ENCODE measurements at places on chromosomes 4 and X. TPM values are rescaled to one million over a fixed set of nuclear protein-coding genes. Genes with fewer than 3 reads are reported as not detected.

Gene EREG
- 5.2 TPM for total RNA-seq

Gene TMEM47
- 32.2 TPM for total RNA-seq

GRCh38 chr4:31917334-31917733 lies 1197.2 kb downstream of the PCDH7 start:
- no peak for DNase-seq

GRCh38 chr4:22537864-22538263 lies 22.0 kb upstream of the ADGRA3 start:
- no peak for DNase-seq

DNA sequence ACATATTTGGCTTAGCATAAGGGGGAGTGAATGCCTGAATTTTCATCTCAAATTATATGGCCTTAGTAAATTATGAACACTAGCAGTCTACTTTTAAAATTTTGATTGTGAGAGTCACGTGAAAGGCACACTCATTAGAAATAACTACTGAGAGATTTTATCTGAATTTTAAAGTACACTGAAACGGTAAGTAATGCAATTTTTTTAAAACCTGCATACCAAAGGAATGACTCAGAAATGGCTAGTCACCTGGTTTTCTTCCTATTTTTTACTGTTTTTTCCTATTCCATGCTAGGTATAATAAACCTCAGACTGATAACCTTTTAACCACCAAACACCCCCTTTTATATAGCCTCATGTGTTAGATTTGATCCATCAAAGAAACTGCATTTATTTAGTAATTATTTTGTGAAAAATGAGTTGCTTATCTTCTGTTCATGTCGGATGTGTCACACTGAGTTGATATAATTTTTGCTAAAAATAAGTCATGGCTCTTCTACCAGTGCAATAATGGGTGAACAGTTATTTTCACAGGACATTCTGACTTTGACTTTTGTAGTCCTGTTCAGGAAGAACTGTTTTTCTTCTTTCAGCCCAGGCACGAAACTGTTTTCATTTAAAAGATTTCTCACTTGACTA lies 40.4 kb downstream of the CPEB2 start:
- DNase-seq = no peak

DNA sequence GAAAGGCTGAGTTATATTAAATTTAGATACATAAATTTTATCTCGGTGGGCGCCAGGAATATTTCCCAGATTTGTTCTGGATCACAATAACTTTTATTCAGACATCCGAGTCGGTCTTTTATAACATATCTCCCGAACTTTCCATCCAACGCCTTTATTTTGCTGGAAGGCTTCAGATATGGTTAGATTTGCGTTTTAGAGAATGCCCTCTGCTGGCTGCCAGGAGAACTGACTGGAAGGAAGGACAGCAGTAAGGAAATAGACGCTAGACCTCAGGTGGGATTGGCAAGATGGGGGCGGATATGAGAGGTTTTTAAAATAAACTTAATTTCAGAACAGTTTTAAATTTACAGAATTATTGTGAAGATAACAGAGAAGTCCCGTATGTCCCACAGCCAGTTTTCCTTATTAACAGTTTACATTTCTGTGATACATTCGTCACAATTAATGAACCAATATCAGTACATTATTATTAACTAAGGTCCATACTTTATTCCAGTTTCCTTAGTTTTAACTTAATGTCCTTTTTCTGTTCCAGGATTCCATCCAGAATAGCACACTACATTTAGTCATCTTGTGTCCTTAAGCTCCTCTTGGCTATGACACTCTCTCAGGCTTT lies 4.6 kb upstream of the KANTR start:
- DNase-seq = peak; percentile 67
